ENCODE measurements at places on chromosomes 1 and 21. TPM values are rescaled to one million over a fixed set of nuclear protein-coding genes. Genes with fewer than 3 reads are reported as not detected.
A peak's percentile ranks its signal among the peaks of the same experiment; 100 is the strongest.

GRCh38 chr1:116877141-116877818 is 32.4 kb upstream of the PTGFRN start:
- DNase-seq: no peak
- peaks cover 20% of the 10 kb centered on the region for H3K4me1 ChIP-seq
- H3K27ac ChIP-seq: no peak overlapping the region
- H3K36me3 ChIP-seq: no peaks in the 10 kb centered on the region
- peak overlapping the region; percentile 43 for H3K4me3 ChIP-seq
- no peaks in the 10 kb centered on the region for H3K27me3 ChIP-seq

- DNase-seq: no peak
- no peak overlapping the region for H3K4me3 ChIP-seq
- H3K4me1 ChIP-seq: no peaks in the 10 kb centered on the region
- peaks cover 42% of the 10 kb centered on the region for H3K36me3 ChIP-seq
Observed at GRCh38 chr1:35598895-35599294, 25.8 kb downstream of the TFAP2E start.

DNA sequence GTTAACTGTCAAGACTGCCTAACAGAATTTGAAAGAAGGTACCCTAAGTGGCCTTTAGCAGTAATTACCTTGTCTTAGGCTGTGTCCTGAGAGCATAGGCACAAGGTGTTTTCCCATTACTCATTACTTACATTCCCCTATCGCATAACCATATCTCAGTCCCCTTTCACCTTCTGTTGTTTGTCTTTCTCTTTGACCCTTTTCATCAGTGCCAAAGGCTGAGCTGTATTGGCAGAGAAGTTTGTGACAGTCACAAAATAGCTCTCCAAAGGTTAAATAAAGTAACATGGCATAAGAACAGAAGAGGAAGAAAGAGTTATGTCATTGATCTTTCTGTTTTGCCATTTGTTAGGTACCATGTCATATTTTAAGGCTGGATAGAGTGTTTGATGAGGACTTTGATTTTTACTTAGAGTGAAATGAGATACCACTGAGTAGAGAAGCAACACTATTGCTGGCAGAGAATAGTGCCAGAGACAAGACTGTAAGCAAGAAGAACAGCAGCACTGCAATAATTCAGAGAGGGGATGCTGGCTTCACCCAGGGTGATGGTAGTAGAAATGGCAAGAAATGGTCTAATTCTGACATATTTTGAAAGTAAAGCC is 497.8 kb downstream of the TTLL7 start:
- H3K4me1 ChIP-seq: no peaks in the 10 kb centered on the region
- no peak overlapping the region for H3K4me3 ChIP-seq
- no peak for DNase-seq
- H3K27ac ChIP-seq: no peak overlapping the region
- H3K36me3 ChIP-seq: no peaks in the 10 kb centered on the region

PADI4 gene
- total RNA-seq: not detected

- no peaks in the 10 kb centered on the region for H3K36me3 ChIP-seq
- H3K4me1 ChIP-seq: no peaks in the 10 kb centered on the region
- H3K4me3 ChIP-seq: no peak overlapping the region
- no peak for DNase-seq
Observed at GRCh38 chr1:110647254-110647891, 27.4 kb downstream of the KCNA3 start.

DNA sequence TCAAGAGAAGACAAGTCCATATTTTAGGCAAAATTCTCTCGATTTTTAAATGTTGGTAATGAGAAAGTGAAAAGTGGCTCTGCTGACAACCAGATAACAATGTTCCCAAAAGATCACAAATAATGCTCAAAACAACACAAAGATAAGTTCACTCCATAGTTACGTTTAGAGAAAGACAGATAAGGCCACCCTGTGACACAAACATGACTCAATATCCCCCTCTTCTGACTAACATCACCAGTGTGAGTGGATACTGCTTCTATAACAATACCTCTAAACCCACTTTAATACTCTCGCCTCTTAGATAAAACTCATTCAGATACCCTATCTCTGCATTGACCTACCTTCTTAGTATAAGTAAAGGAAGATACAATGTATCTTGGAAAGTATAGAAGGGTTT is 51.2 kb upstream of the RGS7 start:
- no peaks in the 10 kb centered on the region for H3K4me1 ChIP-seq
- no peaks in the 10 kb centered on the region for H3K27me3 ChIP-seq
- DNase-seq: no peak
- H3K27ac ChIP-seq: no peak overlapping the region
- no peaks in the 10 kb centered on the region for H3K36me3 ChIP-seq

GRCh38 chr1:155321639-155322503 is 1.2 kb downstream of the RUSC1 start:
- peak overlapping the region; percentile 91 for H3K4me3 ChIP-seq
- H3K27ac ChIP-seq: peak overlapping the region; percentile 95
- no peaks in the 10 kb centered on the region for H3K27me3 ChIP-seq
- peak; percentile 77 for DNase-seq
- peaks cover 36% of the 10 kb centered on the region for H3K4me1 ChIP-seq

GRCh38 chr21:34042735-34043134 is 30.6 kb upstream of the MRPS6 start:
- no peak overlapping the region for H3K4me3 ChIP-seq
- no peak overlapping the region for H3K27ac ChIP-seq
- no peaks in the 10 kb centered on the region for H3K27me3 ChIP-seq

- no peak overlapping the region for H3K27ac ChIP-seq
- peaks cover 28% of the 10 kb centered on the region for H3K4me1 ChIP-seq
- no peak overlapping the region for H3K4me3 ChIP-seq
- DNase-seq: no peak
- no peaks in the 10 kb centered on the region for H3K27me3 ChIP-seq
Observed at GRCh38 chr1:35544976-35545375, 12.2 kb downstream of the KIAA0319L start.

DNA sequence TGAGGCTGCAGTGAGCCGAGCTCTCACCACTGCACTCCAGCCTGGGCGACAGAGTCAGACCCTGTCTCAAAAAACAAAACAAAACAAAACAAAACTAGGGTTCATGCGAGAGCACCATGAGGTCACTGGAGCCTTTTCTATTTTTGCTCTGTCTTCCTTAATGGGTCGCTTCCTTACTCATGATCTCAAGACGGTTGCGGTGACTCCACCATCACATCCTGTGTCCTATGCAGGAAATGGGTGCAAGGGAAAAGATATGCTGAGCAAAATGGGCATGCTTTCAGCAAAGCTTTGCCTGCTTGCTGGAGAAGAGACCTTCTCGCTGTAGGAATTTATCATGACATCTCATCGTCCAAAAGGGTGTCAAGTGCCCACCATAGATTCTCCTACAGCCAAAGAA is 36.4 kb downstream of the WNT9A start:
- no peaks in the 10 kb centered on the region for H3K36me3 ChIP-seq
- H3K4me1 ChIP-seq: no peaks in the 10 kb centered on the region
- no peaks in the 10 kb centered on the region for H3K27me3 ChIP-seq
- H3K4me3 ChIP-seq: no peak overlapping the region

RXRG gene
- total RNA-seq: 1.6 TPM

GRCh38 chr1:245432228-245432875 is 277.6 kb downstream of the KIF26B start:
- DNase-seq: no peak
- H3K36me3 ChIP-seq: no peaks in the 10 kb centered on the region
- no peaks in the 10 kb centered on the region for H3K4me1 ChIP-seq
- no peak overlapping the region for H3K27ac ChIP-seq
- no peak overlapping the region for H3K4me3 ChIP-seq

- DNase-seq: no peak
- H3K4me1 ChIP-seq: peaks cover 14% of the 10 kb centered on the region
Observed at GRCh38 chr1:165773324-165773965, 4.8 kb upstream of the TMCO1 start.

GRCh38 chr1:227886993-227887696 is 60.6 kb downstream of the WNT9A start:
- H3K4me3 ChIP-seq: peak overlapping the region; percentile 52
- peak overlapping the region; percentile 99 for H3K27ac ChIP-seq
- H3K4me1 ChIP-seq: peaks cover 33% of the 10 kb centered on the region
- no peaks in the 10 kb centered on the region for H3K36me3 ChIP-seq
- DNase-seq: peak; percentile 92

GRCh38 chr1:69914976-69915765 is 290.2 kb downstream of the LRRC40 start:
- H3K4me3 ChIP-seq: no peak overlapping the region
- no peak for DNase-seq
- H3K4me1 ChIP-seq: no peaks in the 10 kb centered on the region
- no peak overlapping the region for H3K27ac ChIP-seq

DNA sequence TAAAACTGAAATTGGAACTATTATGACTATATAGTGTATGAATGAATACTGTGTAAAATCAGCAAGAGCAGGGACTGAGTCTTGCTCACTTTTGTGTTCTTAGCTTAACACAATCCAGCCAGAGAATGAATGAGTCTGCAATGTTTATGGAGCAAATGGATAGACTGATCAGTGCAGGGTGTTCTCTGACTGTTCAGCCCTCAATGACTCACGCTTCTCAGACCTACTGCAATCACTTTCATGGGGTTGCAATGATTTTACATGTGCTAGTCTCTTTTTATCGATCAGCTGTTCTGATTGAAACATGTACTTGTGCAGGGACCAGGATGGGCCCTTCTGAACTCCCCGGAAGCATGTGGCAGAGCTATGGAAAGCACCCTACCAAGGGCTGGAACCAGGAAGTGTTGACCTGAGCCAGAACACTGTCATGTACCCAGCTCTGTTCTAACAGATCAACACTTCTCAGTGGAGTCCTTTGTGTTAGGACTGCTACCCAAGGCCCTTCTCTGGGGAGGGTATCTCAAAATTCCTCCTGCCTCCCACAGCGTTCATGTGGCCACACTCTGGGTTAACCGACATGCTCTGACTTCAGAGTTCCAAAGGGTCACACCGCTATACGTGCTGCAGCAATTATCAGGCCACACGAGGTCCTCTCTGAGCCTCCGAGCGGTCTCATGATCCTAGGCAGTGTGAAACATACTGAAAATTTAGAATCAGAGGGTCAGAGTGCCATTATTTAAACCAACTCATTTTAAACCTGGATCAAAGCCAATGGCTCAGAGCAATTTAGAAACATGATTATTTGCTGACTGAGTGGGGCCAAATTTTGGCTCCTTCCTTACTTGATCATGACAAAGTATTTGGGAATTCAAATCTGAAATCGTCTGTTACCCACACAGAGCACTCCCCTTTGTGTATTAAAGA is 35.2 kb downstream of the GRIK1 start:
- H3K4me1 ChIP-seq: no peaks in the 10 kb centered on the region
- H3K36me3 ChIP-seq: no peaks in the 10 kb centered on the region
- no peak overlapping the region for H3K27ac ChIP-seq
- no peaks in the 10 kb centered on the region for H3K27me3 ChIP-seq

GPR61 gene
- total RNA-seq: not detected

DNA sequence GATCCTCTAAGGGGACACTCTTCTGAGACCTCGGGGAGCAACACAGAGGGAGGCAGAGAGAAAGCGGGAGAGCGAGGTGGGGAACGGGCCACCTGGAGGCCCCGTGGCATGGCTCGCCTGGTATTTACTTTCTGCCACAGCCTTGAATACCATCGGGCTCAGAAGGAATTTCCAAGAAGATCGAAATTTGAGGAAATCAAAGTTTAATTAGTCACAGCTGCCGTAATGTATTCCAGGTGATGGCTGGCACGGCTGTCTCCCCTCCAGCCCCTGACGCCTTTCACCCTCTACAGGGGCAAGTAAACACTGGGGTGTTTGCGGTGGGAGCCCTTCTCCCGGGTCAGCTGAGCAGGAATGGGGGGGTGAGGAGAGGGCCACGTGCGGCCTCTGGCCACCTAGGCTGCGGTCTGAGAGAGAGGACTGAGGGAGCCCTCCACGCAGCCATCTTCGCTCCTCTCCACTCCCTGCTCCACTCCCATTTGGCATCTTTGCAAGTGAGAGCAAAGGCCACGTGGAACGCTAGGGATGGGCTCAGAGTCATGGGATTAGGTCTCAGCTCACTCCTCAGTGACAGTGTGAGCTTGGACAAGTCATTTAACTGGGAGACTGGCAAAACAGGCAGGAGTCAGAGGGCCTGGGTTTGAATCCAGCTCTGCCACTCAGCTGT is 125.2 kb downstream of the SYF2 start:
- no peak for DNase-seq
- no peaks in the 10 kb centered on the region for H3K4me1 ChIP-seq
- no peak overlapping the region for H3K27ac ChIP-seq

GRCh38 chr21:34526618-34527290 is 14.7 kb upstream of the KCNE1 start:
- peaks cover 6% of the 10 kb centered on the region for H3K36me3 ChIP-seq
- no peaks in the 10 kb centered on the region for H3K27me3 ChIP-seq
- DNase-seq: peak; percentile 92
- H3K4me3 ChIP-seq: peak overlapping the region; percentile 53
- peak overlapping the region; percentile 92 for H3K27ac ChIP-seq

ADORA1 gene
- 0.33 TPM for total RNA-seq

DNA sequence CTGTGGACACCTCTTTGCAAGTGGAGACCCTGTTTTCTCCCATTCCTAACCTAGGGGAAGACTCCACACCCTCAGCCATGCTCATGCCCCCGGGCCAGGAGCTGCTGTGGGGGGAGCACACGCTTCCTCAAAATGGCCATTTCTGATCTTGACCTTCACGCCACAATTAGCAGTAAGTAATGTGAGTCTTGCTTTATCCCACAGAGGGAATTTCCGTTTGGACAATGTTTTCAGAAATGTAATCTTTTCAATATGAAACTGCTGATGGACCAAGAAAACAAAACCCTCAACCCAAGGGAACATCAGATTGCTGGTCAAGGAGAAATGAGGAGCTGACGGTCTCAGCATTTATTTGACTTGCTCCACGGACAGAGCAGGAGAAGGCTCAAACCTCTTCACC is 8.3 kb upstream of the KCNE1 start:
- H3K36me3 ChIP-seq: peaks cover 29% of the 10 kb centered on the region
- no peak overlapping the region for H3K4me3 ChIP-seq
- H3K27me3 ChIP-seq: no peaks in the 10 kb centered on the region

- H3K27ac ChIP-seq: peak overlapping the region; percentile 63
- no peak for DNase-seq
- H3K36me3 ChIP-seq: no peaks in the 10 kb centered on the region
Observed at GRCh38 chr1:89723863-89724262, 90.9 kb downstream of the LRRC8C start.

GRCh38 chr1:207861442-207862177 is 49.3 kb downstream of the CD34 start:
- H3K4me1 ChIP-seq: peaks cover 89% of the 10 kb centered on the region
- H3K27me3 ChIP-seq: no peaks in the 10 kb centered on the region
- DNase-seq: no peak

DNA sequence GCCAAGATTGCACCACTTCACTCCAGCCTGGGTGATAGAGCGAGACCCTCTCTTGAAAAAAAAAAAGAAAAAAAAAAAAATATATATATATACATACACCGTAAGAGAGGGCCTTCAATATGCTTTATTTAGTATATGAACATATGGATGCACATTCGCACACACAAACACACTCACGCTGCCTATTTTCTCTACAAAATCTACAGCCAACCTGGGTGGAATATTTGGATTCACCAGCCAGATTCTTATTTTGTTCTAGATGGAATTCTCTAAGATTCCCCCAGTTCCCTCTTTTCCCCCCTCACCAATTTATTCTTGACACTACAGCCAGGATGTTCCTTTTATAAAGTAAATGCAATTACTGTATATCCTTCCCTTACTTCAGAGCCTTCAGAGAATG is 131.6 kb downstream of the TM2D1 start:
- DNase-seq: no peak
- no peak overlapping the region for H3K27ac ChIP-seq
- no peaks in the 10 kb centered on the region for H3K27me3 ChIP-seq
- H3K4me3 ChIP-seq: no peak overlapping the region
- H3K36me3 ChIP-seq: no peaks in the 10 kb centered on the region

- H3K36me3 ChIP-seq: no peaks in the 10 kb centered on the region
- no peaks in the 10 kb centered on the region for H3K27me3 ChIP-seq
- no peaks in the 10 kb centered on the region for H3K4me1 ChIP-seq
- no peak overlapping the region for H3K27ac ChIP-seq
- no peak overlapping the region for H3K4me3 ChIP-seq
Observed at GRCh38 chr1:41633764-41634163, 149.3 kb upstream of the EDN2 start.

SMIM1 gene
- total RNA-seq: 8.6 TPM
